ENCODE measurements at places on chromosomes 12 and 14. TPM values are rescaled to one million over a fixed set of nuclear protein-coding genes. Genes with fewer than 3 reads are reported as not detected.

The KRT2 gene
- 357 TPM for total RNA-seq

The PCK2 gene
- total RNA-seq: 13.7 TPM

- DNase-seq: peak; percentile 50
These were observed 27.3 kb downstream of the SERPINA1 start for GRCh38 chr14:94360945-94361565.

GRCh38 chr12:6061660-6062059 is 62.8 kb downstream of the VWF start:
- no peak for DNase-seq

GRCh38 chr12:8069582-8069981 is 3.4 kb upstream of the C3AR1 start:
- DNase-seq: no peak

DNA sequence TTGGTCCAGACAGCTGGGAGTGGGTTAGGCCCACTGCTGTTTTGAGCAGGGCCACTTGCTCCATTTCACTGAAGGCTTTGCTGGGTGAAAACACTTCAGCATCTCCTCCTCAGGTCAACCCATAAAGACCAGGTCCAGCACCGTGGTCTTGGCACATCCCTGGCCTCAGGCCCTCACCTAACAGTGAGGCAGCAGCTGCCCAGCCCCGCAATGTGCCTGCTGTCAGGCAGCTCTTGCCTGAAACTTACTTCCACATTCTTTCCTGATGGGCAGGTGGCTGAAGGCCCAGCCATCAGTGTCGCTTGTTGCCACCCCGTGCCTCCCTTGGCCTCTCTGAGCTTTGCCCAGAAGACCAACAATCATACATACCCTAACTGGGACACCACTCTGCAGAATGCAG is 54.4 kb downstream of the ANAPC7 start:
- DNase-seq: no peak

DNA sequence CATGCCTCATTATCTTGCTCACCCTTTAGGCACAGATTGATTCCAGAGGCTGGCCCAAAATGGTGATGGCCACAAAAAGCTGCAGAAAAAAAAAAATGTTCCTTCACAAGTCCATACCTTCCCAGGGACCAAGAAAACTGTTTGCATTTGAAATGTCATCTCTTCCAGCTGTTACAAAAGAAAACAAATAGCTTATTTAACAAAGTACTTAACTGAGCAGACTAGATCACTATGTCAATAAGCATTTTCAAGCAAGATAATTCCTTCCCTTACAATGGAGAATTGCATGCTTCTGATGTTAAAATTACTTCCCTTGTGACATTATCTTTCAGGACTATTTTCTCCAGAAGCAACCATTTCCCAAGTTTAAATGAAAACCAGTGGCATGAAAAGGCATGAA is 377.9 kb upstream of the KITLG start:
- no peak for DNase-seq

- no peak for DNase-seq
These were observed 63.6 kb downstream of the CHST11 start for GRCh38 chr12:104520242-104520900.

DNA sequence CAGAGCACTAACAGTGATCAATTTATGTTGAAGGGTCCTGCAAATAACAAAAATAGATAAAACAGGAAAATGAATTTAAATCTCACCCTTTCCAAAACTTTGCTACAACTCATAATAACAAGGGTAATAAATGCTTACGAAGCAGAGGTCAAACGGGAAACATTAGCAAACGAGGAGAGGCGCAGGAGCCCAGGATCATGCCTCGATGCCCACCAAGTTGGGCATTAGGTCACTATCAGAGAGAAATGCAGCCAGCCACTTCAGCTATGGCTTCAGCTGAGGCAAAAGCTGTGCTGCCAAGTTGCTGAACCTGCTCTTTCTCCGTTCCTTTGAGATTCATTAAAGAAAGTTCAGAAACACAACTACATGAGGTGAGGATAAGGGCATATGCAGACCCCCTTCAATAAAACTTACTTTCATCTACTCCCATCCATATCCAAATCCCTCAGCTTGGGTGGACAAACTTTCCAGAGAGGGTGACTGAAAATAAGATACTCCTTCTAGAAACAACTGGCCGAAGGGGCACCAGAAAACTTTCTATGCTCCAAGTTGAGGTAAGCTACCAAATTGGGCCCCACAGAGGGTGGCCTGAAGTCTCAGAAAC is 7.9 kb downstream of the NKX2-1 start:
- DNase-seq: no peak

GRCh38 chr12:84648425-84648824 is 264.2 kb downstream of the SLC6A15 start:
- no peak for DNase-seq

DNA sequence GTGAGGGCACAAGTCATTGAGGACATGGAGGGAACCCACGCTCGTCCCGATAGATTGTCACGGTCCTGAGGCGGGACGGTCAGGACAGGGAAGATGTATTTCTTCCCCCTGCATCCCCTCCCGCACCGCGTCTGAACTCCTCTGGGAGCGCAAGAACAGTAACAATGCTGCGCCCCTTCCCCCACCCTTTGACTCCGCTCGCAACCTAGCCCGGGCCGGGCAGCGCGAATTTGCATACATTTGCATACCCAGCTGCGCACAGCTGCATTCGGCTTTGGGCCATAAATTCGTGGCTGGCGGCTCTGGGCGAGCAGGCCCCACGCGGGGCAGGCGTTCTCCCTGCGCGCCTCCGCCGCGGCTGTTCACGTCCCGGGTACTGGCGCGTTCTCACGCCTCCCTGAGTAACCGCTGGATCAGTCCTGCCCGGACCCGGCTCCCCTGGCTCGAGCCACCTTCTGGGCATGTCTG is 29.0 kb upstream of the SMUG1 start:
- peak; percentile 78 for DNase-seq

DNA sequence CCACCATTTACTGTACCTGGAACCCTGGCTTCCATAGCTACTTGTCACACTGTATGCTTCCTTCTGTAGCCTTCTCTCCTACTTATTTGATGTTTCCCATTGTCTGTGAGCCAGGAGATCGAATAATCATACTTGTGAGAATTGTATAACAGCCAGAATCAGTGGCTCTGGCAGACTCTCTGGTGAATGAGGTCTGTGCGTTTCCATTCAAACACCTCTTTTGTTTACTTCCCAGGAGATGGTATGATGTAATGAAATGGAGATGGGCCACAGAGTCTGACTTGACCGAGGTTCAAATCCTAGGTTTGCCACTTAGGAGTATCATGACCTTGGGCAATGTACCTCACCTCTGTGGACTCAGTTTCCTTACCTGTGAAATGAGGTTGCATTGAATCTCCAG is 35.7 kb upstream of the CLMN start:
- no peak for DNase-seq

DNA sequence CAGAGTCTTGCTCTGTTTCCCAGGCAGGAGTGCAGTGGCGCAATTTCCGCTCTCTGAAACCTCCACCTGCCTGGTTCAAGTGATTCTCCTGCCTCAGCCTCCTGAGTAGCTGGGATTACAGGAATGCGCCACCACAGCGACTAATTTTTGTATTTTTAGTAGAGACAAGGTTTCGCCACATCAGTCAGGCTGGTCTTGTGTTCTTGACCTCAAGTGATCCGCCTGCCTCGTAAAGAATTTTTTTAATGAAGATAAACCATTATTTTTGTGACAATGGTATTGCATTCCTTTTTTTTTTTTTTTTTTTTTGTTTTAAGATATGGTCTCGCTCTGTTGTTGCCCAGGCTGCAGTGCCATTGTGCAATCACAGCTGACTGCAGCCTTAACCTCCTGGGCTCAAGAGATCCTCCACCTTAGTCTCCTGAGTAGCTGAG is 25.8 kb downstream of the ACVR1B start:
- DNase-seq: peak; percentile 21

DNA sequence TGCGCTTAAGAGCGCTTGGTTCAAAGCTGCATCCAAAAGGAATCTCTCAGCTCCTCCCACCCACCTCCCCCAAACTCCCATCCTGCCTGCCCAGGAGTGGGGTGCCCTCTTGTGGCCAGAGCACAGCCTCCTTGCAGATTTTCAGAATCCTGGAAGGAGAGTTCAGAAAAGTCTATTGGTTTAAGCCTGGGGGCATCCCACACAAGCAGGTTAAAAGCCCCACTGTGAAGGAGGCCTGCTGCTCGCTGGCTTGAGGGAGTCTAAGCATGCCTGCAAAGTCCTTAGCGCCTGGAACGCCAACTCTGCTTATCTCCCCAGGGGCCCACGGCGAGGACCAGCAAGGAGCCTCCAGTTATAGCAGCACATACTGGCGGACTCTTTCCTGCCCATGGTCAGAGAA is 297.1 kb downstream of the KSR2 start:
- no peak for DNase-seq

GRCh38 chr14:95493503-95493902 is 22.9 kb downstream of the SYNE3 start:
- no peak for DNase-seq
